Left ventricle myocardium inferior (tissue), 1 donor: ENCODE measurements at places on chromosomes 6 and 20. TPM values are rescaled to one million over a fixed set of nuclear protein-coding genes. Genes with fewer than 3 reads are reported as not detected.

GRCh38 chr6:169086020-169086419 lies 167.6 kb downstream of the THBS2 start:
- no peak overlapping the region for H3K4me3 ChIP-seq
- H3K4me1 ChIP-seq = no peaks in the 10 kb centered on the region
- no peak for DNase-seq
- H3K27me3 ChIP-seq = no peaks in the 10 kb centered on the region

- no peaks in the 10 kb centered on the region for H3K27me3 ChIP-seq
- DNase-seq = no peak
- peaks cover 10% of the 10 kb centered on the region for H3K4me1 ChIP-seq
- H3K4me3 ChIP-seq = no peak overlapping the region
These were observed 254.9 kb downstream of the ERMARD start for GRCh38 chr6:170006071-170006899.

DNA sequence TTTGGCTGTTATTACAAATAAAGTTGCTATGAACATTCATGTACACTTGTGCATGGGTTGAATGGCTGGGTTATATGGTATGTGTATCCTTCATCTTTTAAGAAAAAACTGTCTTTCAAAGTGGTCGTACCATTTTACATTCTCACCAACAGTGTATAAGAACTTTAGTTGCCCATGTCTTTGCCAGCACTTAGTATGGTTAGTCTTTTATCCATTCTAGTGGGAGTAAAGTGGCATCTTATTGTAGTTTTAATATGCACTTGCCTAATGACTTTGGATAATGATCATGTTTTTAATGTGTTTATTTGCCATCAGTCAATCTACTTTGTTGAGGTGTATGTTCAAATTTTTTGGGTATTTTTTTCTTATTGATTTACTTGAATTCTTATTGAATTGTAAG lies 32.5 kb upstream of the ECI2 start:
- no peak overlapping the region for H3K4me3 ChIP-seq
- no peaks in the 10 kb centered on the region for H3K27me3 ChIP-seq
- H3K36me3 ChIP-seq = no peaks in the 10 kb centered on the region
- no peak overlapping the region for H3K27ac ChIP-seq
- H3K4me1 ChIP-seq = peaks cover 9% of the 10 kb centered on the region
- no peak for DNase-seq

- DNase-seq = no peak
- no peak overlapping the region for H3K27ac ChIP-seq
- H3K36me3 ChIP-seq = no peaks in the 10 kb centered on the region
- H3K4me1 ChIP-seq = no peaks in the 10 kb centered on the region
- no peak overlapping the region for H3K4me3 ChIP-seq
- no peaks in the 10 kb centered on the region for H3K27me3 ChIP-seq
These were observed 28.3 kb upstream of the RIPPLY2 start for GRCh38 chr6:83824831-83825230.

DNA sequence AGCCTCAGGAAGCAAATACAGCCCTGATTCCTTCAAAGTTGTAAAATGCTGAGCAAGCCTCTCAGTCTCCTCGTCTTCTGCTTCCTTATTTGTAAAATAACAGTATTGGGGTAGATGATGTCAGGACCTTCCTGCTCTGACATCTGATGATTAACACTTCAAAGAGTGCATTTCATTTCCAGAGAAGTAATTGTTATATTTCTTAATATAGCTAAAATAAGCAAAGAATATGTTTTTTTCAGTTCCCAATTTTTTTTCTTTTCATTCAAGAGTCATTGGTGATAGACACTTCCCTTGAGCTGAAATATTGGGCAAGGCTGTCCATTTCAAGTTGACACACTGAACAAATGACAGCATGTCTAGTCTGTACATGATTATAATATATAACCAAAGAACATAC lies 53.4 kb downstream of the SLX4IP start:
- H3K27me3 ChIP-seq = no peaks in the 10 kb centered on the region
- no peak for DNase-seq
- no peak overlapping the region for H3K4me3 ChIP-seq
- no peak overlapping the region for H3K27ac ChIP-seq

- no peak for DNase-seq
- H3K36me3 ChIP-seq = no peaks in the 10 kb centered on the region
- peaks cover 14% of the 10 kb centered on the region for H3K27me3 ChIP-seq
- no peak overlapping the region for H3K27ac ChIP-seq
- H3K4me3 ChIP-seq = no peak overlapping the region
These were observed 76.1 kb downstream of the PAX1 start for GRCh38 chr20:21781446-21782075.

GRCh38 chr6:89797317-89797716 lies 22.3 kb downstream of the MDN1 start:
- no peak overlapping the region for H3K27ac ChIP-seq
- H3K27me3 ChIP-seq = no peaks in the 10 kb centered on the region
- H3K36me3 ChIP-seq = peaks cover 42% of the 10 kb centered on the region
- no peak for DNase-seq
- H3K4me1 ChIP-seq = peaks cover 20% of the 10 kb centered on the region

The LINC00237 gene
- not detected for total RNA-seq

The KCNK5 gene
- 0.47 TPM for total RNA-seq

The SLC18B1 gene
- total RNA-seq = 2.7 TPM

The GRM4 gene
- not detected for total RNA-seq
